Stimulated activated CD4-positive, alpha-beta T cell treated with anti-CD3 and anti-CD28 coated beads, Interleukin-15, amount 100 ng/mL, for 1 hour (primary cell): ENCODE measurements at places on chromosomes 6 and 20.

- DNase-seq, result no peak
Measured at GRCh38 chr6:88074791-88075190, 27.1 kb downstream of the SPACA1 start.

- no peak for DNase-seq
Measured at GRCh38 chr6:157967020-157967419, 14.6 kb upstream of the SYNJ2 start.

- DNase-seq, result no peak
Measured at GRCh38 chr20:41045671-41046070, 17.0 kb downstream of the TOP1 start.

GRCh38 chr6:72420409-72420808 lies 201.5 kb upstream of the KCNQ5 start:
- DNase-seq, result no peak

DNA sequence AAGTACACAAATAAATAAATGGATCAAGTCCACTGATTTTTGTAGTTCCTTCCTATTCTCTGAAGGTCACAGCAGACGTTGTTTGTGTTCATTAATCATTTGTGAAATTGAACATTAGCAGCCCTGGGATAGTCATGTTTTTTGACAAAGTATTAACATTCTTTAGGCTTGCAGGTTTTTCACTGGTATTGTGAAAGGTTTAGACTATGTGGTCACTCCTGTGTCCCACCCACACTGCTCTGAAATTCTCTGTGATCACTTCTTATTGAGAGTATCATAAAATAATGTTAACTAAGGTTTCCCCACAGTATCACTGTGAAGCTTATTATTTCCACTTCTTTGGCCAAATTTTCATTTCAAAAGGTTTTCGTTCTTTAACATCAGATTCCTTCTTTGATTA lies 3.5 kb downstream of the FAM83B start:
- DNase-seq, result no peak

DNA sequence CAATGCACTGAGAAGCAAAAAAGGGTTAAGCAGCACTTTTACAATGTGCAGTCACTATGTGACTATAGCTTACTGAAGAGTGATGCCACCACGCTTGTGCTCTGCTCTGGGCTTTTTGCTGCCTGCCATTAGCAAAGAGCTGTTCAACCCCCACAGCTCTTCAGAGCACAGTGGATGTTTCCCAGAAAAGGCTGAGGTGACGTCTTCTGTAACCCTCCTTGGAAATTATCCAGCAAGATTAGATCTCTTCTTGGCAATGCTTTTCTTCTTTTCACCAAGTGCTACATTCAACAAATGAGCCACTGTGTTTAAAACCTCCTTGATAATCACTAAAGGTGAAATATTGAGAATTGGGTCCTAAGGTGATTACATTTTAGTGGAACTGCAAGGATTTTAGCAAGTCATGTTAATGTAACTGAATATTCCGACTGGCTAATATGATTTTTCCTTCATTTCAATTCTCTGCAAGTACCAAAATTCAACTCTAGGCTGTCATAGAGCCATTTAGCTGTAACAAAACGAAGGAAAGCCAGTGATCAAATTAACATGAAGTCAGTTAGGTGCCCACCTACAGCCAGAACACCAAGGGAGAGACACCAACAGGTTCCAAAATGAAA lies 34.9 kb downstream of the ELOVL5 start:
- no peak for DNase-seq
